ENCODE measurements at places on chromosomes 5 and 9. TPM values are rescaled to one million over a fixed set of nuclear protein-coding genes. Genes with fewer than 3 reads are reported as not detected.

DNA sequence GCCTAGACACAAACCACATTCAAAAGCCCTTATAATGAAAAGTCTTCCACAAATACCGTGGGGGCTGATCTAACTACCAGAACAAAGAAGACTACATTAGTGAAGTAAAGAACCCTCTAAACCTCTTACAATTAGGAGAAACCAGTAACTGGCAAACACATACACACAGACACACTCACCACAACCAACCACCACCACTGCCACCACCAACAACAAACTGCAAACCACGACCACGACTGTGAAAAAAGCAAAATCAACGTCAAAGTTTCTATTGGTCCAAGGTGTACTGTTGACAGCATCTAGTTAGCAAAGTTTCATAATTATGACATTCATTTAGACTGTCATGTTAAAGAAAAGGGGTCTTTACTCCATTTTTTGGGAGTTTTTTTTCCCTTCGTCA is 2.7 kb downstream of the CDO1 start:
- no peak for DNase-seq

OSTF1 gene
- polyA plus RNA-seq, result 12.2 TPM

DNA sequence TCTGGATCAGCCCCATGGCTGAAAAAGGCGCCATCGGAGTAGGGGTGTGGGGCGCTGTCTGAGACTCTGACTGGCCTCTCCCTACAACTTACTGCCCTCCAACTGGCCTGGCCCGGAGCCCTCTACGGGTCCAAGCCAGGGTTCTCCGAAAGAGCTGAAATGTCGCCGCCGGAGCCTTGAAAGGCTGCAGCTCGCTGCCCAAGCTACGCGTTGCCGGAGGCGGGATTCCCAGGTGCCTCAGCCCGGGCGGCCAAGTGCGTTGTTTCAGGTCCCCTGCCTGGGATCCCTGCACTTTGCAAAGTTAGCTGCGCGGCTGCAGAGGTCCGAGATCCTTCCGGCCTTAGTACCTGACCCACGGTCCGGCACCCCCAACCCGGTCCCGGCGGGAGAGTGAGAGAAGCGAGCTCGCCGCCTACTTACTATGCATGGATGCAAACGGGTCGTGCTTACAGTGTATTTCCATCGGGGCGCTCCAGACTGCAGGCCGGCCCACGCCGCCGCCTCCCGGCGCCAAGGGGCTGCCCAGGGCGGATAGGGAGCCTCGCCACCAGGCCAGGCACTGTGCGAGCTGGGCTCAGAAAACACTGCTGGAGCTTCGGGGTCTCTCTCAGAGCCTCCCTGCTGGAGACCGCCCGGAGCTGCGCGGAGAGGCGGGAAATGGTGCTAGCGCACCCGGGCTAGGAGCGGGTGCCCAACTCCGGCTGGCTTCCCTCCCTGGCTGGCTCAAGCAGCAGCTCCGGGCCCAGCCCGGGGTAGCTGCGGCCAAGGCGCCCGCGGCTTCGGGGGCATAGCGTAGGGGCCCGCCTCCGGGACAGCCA is 7.7 kb downstream of the PAX5 start:
- peak; percentile 80 for DNase-seq

DNA sequence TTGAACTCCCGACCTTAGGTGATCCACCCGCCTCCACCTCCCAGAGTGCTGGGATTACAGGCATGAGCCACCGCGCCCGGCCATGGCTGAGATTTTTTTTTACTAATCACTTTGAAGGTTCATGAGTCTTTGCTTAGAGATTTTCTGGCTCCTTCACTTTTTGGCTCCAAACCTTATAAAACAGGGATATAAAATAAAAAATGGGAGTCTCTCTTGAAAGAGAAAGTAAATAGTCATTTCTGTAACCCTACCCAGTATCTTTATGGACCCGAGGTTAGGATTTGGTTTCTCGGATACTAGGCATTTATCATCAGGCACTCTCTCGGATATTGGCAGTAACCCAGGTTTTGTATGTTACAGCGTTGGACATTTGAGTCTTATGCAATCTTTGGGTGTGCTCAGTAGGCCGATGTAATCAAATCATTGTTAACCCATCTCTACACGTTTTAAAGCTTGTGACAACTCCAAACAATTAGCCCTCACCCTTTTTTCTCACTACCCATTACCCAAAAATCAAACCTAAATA is 25.3 kb downstream of the STXBP1 start:
- no peak for DNase-seq

ARSB gene
- polyA plus RNA-seq, result 12.5 TPM

- no peak for DNase-seq
Observed at GRCh38 chr9:128579194-128579593, 26.8 kb downstream of the SPTAN1 start.

C9orf50 gene
- 0.30 TPM for polyA plus RNA-seq

DNA sequence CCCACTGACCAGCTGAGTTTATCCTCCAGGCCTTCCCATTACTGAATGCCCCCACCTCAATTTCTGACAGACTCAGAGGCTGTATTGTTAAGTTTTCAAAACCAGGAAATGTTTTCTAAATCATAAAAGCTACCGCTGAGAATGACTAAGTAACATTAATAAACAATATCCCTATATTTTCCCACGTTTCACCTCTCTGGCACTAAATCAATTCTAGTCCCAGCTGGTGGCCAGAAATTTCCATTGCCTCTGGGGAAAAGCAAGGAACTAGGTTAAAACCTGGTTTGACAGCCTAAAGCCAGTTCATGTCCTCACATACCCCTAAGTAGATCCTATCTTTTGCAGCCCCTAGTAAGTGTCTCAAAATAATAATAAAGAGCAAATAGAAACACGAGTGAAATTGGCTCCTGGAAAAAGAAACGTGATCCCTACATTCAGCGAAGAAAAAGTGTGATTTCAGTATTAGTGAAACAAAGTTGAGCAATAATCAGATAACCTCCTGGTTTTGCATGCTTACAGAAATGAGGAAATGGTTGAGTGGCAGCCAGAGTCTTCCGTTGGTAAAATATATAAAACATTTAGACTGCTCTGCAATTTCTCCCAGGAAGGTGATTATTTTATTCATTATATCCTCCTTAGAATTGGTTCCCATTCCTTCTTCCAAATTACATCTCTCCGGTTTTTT is 110.9 kb downstream of the ESM1 start:
- DNase-seq, result no peak

GRCh38 chr5:91937121-91937520 is 554.0 kb upstream of the ARRDC3 start:
- DNase-seq, result no peak

PDZD2 gene
- 0.06 TPM for polyA plus RNA-seq

DNA sequence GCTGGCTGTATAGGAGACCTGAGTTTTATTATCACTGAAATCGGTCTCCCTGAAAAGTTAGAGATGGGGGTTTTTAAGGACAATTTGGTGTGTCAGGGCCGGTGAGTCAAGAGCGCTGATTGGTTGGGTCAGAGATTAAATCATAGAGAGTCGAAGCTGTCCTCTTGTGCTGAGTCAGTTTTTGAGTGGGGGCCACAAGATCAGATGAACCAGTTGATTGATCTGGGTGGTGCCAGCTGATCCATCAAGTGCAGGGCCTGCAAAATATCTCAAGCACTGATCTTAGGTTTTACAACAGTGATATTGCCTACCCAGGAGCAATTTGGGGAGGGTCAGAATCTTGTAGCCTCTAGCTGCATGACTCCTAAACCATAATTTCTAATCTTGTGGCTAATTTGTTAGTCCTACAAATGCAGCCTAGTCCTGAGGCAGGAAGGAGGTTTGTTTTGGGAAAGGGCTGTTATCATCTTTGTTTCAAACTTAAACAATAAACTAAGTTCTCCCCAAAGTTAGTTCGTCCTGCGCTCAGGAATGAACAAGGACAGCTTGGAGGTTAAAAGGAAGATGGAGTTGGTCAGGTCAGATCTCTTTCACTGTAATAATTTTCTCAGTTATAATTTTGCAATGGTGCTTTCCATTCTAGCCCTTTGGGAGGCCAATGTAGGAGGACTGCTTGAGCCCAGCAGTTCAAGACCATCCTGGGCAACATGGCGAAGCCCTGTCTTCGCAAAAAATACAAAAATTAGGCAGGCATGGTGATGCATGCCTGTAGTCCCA is 31.6 kb upstream of the RFK start:
- no peak for DNase-seq
